Stomach (tissue), 19 donors: ENCODE measurements at places on chromosomes 6 and 20. TPM values are rescaled to one million over a fixed set of nuclear protein-coding genes. Genes with fewer than 3 reads are reported as not detected.

DNA sequence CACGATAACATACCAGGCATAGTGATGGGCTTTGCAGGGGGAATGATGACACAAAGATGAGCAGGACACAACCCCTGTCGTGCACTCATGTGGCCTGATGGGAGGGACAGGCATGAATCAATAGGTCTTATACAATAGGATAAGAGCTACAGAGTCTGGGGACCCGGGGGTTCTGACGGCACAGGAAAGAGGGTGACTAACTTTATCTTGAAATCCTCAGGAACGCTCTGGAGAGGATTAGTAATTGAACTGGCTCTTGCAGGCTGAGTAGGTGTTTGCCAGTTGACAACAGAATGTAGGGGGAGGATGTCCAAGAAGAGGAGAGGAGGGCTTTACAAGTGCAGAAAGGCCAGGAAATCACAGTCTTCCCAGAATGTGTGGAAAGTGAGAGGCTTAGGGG is 219.9 kb upstream of the ECI2 start:
- DNase-seq = peak; percentile 18

DNA sequence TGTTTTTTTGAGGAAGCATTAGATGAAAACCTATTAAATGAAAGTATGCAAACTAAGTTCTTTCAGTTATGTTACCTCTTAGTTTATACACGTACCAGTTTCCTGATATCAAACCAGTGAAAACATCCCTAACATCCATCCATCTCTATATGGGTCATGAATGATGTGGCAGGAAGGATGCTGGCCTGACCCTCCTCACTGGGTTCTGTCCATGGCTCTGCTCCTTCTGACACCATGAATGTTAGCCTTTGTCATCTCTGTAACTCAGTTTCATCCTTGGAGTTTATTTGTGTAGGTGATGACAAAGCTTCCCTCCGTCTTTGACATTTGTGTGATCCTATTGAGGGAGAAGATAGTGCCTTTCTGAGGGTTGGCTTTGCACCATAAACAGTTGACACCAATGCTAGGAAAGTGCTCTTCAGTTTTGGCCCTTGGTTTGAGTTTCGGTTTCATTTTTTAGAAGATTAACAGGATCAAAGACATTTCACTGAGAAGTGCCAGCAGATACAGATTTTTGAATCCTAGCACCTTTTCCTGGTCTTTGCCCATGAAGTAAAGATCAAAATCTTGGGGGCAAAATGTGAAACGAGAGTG is 72.0 kb upstream of the SCGN start:
- DNase-seq = no peak

Gene PRDM1
- 6.4 TPM for total RNA-seq

- peak; percentile 92 for DNase-seq
Observed at GRCh38 chr6:113858480-113859348, 1.6 kb downstream of the MARCKS start.

GRCh38 chr20:50455656-50456451 is 54.3 kb upstream of the PTPN1 start:
- peak; percentile 64 for DNase-seq

GRCh38 chr20:32006841-32007786 is 3.1 kb upstream of the CCM2L start:
- peak; percentile 15 for DNase-seq

DNA sequence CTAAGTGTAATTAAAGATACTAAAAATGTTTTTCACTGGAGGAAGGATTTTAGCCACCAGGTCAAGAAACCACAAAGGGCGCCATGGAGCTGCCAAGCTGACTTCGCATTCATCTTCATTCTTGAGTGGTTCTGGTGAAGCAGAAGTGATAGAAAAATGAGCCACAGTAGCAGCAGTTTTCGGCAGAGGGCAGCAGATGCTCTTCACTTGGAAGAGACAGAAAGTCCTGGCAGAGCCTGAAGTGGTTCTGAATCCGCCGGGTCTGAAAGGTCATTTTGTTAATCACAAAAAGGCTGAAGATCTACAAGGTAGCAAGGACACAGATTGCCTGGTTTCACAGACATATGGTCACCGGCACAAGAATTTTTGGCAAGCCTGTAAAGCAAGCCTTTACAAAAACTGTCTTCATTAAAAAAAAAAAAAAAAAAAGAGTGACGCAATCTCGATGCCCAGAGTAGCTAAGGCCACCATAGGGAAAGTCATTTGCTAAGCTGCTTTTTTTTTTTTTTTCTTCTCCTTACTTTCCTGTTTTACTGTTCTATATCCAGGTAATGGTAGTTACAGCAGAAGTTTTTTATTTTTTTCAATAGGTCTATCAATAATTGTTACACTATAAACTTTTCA is 345.1 kb upstream of the AGPAT4 start:
- DNase-seq = no peak

Gene PSMB9
- total RNA-seq = 6.8 TPM

Gene PARD6B
- 28.5 TPM for total RNA-seq

- DNase-seq = no peak
Observed at GRCh38 chr20:50034567-50035180, 51.9 kb downstream of the SNAI1 start.

Gene TMEM14C
- total RNA-seq = 99.5 TPM

- DNase-seq = no peak
Observed at GRCh38 chr6:150694889-150695288, 95.2 kb downstream of the PLEKHG1 start.

DNA sequence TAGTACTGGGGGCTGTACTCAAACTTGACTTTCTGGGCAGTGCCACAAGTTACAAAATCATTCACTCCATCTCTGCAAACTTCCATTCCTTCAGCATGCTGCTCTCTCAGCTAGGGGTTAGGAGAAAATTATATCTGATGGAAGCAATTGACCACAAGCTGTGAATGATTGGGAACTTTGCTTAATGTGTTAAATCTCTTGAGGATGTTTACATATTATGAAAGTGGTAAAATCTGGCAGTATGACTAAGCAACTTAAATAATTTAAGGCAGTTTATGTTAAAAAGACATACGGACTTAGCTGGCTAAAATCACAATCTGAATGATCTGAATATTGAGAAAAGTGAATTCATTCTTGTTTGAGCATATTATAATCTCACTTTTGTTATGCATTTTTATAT is 415.0 kb downstream of the PHF3 start:
- no peak for DNase-seq

- no peak for DNase-seq
Observed at GRCh38 chr20:40090236-40090635, 598.8 kb downstream of the MAFB start.

Gene BMP6
- total RNA-seq = 2.8 TPM

Gene PCK1
- 0.43 TPM for total RNA-seq

GRCh38 chr6:71224011-71224410 is 64.6 kb upstream of the OGFRL1 start:
- DNase-seq = no peak

DNA sequence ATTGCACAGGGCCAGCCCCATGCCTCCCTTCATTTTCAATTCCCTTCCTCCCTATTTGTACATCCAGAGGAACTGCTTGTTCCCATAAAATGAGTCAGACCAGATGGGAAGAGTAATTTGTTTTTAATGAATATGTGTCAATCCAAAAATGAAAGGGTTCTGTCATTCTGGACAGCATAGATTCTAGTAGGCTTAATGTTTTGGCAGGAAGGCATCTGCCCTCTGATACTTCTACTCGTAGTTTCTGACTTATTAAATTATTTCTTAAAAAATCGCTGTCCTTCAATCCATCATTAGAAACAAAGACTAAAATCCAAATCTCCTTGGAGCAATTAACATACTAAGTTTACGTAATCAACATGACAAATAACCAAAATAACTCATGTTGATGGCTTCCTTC is 665.5 kb downstream of the TENT5A start:
- DNase-seq = no peak

DNA sequence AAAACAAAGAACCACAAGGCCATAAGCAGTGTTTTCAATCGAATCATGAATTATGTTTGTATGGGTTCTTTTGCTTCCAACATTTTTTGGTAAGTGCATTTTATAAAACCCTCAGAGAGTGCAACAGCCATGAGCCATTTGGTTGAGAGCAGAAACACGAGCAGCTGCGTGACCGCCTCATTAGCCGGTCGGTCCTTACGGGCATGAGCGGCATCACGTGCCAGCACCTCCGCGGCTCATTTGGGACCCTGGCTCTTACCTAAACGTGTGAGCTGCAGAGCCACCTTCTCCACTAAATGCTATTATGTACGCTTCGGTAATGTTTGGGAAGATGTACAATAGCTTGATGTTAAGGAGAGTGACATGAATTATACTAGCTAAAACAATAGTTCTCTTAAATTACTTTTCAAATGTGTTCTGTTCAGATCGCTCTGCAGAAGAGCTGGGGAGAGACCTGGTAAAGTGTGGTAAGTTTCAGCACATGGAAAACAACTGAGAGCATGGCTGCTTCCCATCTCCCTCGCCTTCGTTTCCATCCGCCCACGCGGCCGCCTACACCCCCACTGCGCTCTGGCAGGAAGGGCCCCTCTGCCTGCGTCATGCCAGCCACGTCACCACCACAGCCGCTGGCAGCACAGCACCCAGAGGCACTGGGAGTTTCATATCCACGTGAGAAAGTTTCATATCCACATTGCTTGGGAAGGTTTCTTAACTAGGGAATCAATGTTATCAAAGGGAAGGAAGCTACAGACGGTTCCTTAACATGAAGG is 23.7 kb upstream of the PDE10A start:
- no peak for DNase-seq

- no peak for DNase-seq
Observed at GRCh38 chr20:14264869-14265268, 72.5 kb downstream of the FLRT3 start.

Gene TCF21
- total RNA-seq = 15.6 TPM

GRCh38 chr20:63957004-63957689 is 931 bp upstream of the UCKL1 start:
- peak; percentile 71 for DNase-seq

Gene COMMD7
- 7.6 TPM for total RNA-seq

DNA sequence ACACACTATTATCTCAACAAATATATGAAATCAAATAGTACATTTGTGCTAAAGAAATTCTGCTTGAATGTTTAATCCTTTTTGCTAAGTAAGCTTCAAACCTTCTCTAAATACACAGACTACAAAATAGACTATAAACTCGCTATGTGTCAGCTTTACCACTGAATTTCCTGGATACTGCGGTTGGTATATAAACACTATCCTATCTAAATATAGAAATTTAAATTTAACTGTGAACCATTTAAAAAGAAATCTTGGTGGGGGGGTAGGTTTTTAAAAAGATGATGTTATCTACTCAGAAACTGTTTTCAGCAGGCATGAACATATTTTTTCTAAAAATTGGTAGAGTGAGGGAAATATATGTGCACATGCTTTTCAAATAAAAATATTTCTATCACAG is 306.5 kb upstream of the RUNX2 start:
- DNase-seq = no peak

- peak; percentile 46 for DNase-seq
Observed at GRCh38 chr6:143620447-143620846, 57.3 kb upstream of the PHACTR2 start.

DNA sequence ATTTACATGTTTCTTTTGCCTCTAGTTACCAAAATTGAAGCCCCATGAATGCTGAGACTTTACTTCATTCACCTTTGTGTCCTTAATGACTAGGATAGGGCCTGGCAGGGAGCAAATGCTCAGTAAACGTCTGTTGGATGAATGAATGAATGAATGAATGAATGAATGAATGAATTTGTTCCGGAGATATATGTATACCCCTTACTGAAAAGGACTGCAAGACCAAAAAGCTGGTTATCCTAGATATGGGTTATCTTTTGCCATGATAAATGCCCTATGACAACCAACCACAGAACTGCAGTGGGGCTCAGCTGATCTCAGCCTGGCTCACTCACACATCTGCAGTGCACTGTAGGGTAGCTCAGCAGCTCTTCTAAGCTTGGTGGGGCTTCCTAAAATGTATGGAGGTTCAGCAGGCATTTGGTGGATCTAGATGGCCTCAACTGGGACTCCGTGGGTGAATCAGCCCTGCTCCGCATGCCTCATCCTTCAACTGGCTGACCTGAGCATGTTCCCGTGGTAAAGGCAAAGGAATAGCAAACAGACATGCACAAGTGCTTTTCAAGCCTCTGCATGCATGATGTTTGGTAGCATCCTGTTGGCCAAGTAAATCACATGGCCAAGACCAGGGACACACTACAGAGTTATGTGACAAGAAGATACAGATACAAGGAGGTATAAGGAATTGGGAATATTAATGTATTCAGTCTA is 378.7 kb upstream of the SOX4 start:
- no peak for DNase-seq

GRCh38 chr20:44586289-44586911 is 4.0 kb downstream of the PKIG start:
- no peak for DNase-seq

Gene MLN
- total RNA-seq = not detected

Gene STK4
- 22.2 TPM for total RNA-seq
